Nucleus accumbens (tissue), 56 donors: ENCODE measurements at places on chromosomes 1 and 21.

DNA sequence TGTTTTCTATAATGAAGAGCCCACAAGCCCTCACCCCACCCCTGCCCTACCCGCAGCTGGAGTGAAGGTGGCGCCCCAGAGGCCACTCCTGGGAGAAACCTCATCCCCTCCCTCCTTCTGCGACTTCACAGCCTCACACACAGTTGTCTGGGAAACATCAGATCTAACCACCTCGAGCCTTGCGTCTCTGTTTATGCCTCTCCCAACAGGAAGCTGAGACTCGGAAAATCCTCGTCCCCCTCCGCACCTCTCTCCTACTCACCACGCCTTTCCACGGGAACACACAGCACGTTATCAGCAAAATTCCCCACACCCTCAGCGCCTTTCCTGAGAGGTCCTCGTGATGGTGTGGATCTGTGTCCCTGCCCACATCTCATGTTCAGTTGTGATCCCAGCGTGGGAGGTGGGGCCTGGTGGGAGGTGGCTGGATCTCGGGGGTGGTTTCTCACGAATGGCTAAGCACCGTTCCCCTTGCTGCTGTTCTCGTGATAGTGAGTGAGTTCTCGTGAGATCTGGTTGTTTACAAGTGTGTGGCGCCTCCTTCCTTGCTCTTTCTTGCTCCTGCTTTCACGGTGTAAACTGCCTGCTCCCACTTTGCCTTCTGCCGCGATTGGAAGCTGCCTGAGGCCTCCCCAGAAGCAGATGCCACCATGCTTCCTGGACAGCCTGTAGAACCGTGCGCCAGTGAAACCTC is 190.6 kb downstream of the KIF26B start:
- DNase-seq, result no peak

DNA sequence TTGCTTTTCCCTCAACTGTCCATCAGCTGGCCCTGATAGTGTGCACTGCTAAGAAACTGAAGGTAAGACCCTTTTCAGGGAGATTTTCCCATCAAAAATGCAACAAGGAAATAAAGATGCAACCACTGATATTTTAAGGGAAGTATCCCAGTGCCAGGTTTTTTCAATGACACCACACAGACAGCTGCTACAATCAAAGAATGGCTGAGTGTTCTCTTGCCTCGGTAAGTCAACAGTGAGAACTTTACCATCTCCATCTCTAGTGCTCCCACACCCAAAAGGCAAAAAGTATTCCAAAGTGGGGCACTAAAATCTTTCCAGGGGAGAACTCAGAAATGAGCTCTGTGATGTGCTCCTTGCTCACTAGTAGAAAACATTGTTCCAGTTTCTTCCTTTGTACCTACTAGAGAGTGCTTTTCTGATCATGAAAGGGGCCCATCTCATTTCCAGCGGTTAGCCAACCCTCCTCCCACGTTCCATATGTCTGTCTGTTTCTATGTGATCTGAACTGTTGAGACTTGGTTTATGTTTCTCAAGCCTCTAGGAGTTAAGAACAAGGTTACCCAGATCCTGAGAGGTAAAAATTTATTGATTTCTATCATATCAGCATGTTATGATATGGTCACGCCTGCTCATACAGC is 67.6 kb upstream of the NEK2 start:
- no peak for DNase-seq

DNA sequence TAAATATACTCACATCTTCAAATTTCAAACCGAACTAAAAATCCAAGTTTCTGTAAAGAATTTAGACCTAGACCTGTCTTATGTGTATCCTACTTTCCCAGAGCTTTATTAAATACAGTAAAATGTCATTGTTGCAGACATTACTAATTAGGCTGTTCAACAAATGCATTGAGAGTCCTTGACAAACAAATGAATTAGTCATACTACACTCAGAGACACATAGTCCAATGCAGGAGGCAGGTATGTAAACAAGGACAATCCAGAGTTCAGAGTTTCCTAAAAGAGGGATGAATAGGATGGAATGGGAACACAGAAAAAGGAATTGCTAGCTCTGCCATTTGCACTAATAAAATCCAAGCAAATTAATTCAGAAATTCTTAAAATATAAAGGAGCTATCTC is 1.6 kb upstream of the EGLN1 start:
- no peak for DNase-seq

DNA sequence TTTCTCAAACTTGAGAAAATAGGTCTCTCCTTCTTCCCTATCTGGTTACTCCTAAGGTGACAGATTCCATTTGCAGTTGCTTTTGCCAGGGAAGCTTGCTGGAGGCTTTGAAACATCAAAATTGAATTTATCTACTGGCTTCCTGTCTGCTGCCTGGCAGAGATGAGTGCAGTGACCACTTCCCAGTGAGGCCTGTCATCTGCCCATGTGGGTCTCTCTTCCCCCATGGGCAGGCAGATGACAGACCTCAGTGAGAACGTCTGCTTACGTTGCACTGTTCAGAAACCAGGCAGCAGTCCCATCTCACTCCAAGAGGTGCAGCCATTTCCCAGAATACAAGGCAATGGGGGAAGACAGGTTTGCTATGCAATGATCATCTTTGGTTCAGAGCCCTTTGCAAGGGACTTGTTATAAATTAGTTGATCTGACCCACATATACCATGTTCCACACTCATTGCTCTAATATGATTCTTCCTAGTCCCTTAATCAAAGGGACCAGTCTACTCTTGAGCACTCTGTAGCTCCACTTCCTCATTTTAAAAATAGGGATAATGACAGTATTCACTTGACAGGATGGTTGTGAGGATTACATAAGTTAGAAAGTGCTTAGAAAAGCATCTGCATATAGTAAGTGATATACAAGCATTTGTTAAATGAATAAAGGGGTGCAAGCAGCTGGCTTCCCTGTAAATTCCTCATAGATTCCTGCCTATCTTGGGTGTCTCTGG is 10.6 kb downstream of the PGBD5 start:
- DNase-seq, result no peak

DNA sequence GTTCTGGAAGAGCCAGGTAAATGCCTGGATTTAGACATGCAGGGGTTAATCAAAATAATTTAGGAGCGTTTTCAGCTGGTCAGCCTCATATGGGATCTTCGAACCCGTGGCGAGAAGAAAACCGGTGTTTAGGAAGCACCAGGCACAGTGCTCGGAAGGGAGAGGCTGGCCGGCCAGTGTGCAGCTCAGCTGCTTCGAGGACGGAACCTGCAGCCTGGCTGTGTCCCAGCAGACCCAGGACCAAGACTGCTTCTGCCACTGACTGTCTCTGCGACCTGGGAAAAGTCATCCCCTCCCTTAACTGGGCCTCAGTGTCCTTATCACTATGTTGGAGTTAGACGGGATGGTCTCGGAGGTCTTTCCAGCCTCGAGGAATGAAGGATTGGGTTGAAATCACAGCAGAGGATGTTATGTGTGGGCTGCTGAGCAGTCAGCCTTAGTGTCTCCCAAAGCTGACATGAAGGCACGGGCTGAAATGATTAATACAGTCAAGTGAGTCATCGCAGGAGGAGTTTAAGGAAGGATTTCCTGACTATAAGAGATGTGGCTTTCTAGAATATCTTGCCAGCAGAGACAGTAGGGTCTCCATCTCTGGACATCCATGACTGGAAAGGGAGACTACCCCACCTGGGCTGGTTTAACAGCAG is 20.8 kb downstream of the PPFIA4 start:
- no peak for DNase-seq

DNA sequence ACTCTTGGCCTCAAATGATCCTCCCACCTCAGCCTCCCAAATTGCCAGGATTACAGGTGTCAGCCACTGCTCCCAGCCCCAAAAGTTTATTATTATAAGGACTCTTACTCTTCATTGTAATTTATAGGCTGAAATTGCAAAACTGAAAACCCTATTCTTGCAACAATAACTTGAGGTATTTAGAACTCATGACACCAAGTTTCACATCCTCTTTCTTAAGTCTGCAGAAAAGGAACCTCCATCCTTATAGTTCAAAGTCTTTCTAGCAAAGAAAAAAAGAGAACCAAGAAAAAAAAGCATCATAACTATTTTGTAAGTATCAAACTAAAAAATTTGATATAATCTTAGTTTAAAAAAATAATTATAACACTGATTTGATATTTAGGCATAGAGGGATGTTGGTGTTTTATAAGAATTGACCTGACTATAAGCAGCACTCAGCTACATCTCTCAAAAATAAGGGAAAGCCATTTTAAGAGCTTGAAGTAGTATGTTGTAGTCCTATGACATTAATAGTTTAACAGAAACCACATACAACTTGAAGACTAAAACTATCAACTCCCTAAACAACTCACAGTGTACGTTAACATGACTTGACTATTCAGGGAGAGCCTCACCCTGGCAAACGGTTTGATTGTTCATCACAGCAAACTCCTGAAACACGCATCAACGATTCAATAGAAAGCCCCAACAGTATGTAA is 122.4 kb downstream of the AKT3 start:
- no peak for DNase-seq

DNA sequence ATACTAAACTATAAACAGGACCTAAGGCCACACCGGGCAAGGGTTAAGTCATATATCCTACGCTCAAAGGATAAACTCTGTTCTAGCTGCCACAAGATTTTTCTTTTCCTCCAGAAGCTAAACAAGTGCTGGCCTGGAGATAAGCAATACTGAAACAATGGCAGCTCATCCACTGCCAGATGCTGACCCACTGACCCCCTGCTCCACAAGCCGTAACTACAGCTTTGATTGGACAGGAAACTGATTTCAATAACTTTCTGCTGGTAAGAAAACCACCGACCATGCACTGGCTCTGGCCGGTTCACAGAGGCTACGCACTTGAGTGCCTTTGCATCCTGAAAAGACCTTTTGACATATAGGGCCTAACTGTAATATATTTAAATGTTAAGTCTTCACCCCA is 51.3 kb upstream of the PLA2G2C start:
- no peak for DNase-seq

- no peak for DNase-seq
These were observed 351.3 kb upstream of the SGIP1 start for GRCh38 chr1:66182551-66183178.
